ENCODE measurements at places on chromosomes 16 and 17. TPM values are rescaled to one million over a fixed set of nuclear protein-coding genes. Genes with fewer than 3 reads are reported as not detected.

- no peak overlapping the region for H3K27ac ChIP-seq
- H3K27me3 ChIP-seq: no peaks in the 10 kb centered on the region
- no peak overlapping the region for H3K4me3 ChIP-seq
- H3K36me3 ChIP-seq: no peaks in the 10 kb centered on the region
These were observed 348.3 kb downstream of the C16orf95 start for GRCh38 chr16:86968866-86969265.

DNA sequence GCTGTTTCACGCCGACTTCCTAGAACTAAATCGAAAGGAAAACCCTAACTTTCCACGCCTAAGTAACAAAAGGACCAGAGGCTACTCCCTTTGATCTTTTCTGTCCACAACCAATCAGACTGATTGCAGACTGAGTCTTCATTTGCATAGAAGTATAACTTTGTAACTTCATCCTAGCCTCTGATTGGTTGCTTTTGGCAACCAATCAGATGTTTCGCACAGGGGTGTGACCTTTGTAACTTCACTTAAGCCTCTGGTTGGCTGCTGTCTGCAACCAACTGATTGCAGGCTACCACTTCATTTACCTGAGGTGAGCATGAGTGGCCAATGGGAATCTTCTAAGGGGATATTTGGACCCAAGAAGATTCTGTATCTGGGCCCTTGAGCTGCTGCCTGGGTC, 17.4 kb upstream of the ICAM2 start:
- H3K4me1 ChIP-seq: no peaks in the 10 kb centered on the region
- no peak overlapping the region for H3K27ac ChIP-seq
- no peak for DNase-seq
- no peak overlapping the region for H3K4me3 ChIP-seq

DNA sequence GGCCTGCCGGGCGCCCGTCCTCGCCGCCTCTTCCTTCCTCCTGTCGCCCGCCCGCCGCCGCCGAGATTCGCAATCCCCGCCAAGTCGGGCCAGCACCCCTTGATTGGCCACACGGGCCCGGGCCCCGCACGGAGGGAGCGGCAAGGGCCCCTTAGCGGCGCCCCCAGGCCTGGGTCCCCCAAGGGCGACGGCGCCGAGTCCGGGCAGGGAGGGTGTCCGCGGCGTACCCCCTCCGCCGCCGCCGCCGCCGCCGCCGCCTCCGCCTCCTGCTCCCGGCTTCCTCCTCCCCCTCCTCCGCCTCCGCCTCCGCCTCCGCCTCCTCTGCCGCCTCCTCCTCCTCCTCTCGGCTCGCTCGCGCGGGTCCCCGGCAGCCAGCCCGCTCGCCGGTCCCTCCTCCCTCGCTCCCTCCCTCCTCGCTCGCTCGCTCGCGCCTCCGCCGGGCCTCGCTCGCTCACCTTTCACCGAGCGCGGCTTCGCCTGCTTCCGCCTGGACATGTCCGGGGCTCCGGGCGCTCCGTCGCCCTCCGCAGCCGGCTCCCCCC, 561 bp downstream of the ZNF423 start:
- no peak for DNase-seq
- peak overlapping the region; percentile 41 for H3K4me3 ChIP-seq
- H3K27me3 ChIP-seq: peaks cover 6% of the 10 kb centered on the region
- H3K4me1 ChIP-seq: no peaks in the 10 kb centered on the region
- H3K27ac ChIP-seq: no peak overlapping the region
- no peaks in the 10 kb centered on the region for H3K36me3 ChIP-seq

GRCh38 chr17:48483471-48484131, 47.2 kb downstream of the HOXB1 start:
- no peaks in the 10 kb centered on the region for H3K36me3 ChIP-seq
- no peak for DNase-seq
- no peak overlapping the region for H3K4me3 ChIP-seq
- peaks cover 24% of the 10 kb centered on the region for H3K4me1 ChIP-seq

DNA sequence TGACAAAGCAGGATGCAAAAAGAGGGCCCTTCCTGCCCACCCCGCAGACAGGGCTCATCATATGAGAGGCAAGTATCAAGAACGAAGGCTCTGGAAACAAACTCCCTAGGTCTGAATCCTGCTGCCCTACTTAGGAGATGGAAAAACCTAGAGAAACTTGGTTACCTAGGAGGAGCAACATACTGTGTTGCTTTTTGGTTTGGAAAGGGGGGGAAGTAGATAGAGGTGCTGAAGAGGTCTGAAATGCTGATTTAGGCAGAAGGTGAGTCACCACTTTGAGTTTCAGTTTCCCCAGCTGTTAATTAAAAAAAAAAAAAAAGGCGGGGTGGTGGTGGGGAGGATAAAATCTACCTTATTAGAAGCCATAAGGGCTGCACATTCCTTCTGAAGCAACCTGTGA, 1.5 kb downstream of the N4BP1 start:
- H3K4me3 ChIP-seq: peak overlapping the region; percentile 80
- H3K27ac ChIP-seq: peak overlapping the region; percentile 61
- DNase-seq: no peak

- peaks cover 10% of the 10 kb centered on the region for H3K27me3 ChIP-seq
- no peak overlapping the region for H3K27ac ChIP-seq
- no peak overlapping the region for H3K4me3 ChIP-seq
- H3K36me3 ChIP-seq: no peaks in the 10 kb centered on the region
These were observed 203.5 kb upstream of the TNRC6C start for GRCh38 chr17:77754956-77755355.

The CCDC200 gene
- total RNA-seq: not detected

The ORC6 gene
- 33.5 TPM for total RNA-seq

The CD300E gene
- not detected for total RNA-seq

Data from Panc1 (cell line).